RWPE1 (cell line): ENCODE measurements at places on chromosomes 4 and X.

GRCh38 chrX:7127056-7127455 lies 20.5 kb upstream of the STS start:
- no peak for DNase-seq

DNA sequence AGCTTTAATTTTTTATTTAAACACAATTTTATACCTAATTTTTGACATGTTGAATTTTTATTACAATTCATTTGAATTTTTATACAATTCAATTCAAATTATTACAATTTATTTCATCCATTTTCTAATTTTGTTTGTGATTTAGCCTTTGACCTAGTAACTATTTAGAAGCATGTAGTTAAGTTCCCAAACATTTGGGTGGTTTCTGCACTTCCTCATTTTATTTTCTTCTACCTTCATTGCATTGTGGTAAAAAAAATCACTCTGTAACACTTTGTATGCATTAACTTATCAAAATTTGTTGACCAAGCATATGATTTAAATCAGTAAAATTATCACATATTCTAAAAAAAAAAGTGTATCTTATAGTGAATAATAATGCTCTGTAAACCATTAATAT lies 928.9 kb downstream of the ARAP2 start:
- DNase-seq, result no peak

GRCh38 chr4:19728773-19729172 lies 522.9 kb upstream of the SLIT2 start:
- DNase-seq, result no peak

DNA sequence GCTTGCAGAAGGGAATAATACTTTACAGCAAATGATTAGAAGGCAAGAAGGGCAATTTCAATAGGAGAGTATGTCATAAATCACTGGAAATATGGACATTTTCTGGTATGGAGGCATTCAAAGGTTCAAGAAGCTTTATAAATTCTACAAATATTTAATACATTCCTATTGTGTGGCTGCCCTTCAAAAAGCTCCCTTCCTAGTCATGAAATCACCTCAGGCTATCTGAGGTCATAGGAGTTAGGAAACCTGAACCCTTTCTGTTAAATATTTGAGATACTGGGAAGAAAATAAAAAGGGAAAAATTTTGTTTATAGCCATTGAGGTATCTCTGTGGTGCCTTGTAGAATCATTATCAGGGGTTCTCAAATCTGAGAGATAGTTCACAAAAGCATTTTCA lies 316.8 kb upstream of the EMCN start:
- DNase-seq, result no peak

DNA sequence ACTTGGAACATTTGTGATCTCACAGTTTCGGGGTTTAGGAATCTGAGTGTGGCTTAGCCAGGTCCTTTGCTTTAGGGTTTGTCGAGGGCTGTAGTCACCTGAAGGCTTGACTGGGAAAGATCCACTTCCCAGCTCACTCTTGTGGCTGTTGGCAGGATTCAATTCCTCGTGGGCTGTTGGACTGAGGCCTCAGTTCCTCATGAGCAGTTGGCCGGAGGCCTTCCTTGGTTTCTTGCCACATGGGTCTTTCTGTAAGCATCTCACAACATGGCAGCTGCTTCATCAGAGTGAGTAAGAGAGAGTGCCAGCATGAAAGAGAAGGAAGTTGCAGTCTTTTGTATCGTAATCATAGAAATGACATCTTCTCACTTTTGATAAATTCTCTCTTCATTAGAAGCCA lies 11.1 kb downstream of the TXLNG start:
- no peak for DNase-seq

DNA sequence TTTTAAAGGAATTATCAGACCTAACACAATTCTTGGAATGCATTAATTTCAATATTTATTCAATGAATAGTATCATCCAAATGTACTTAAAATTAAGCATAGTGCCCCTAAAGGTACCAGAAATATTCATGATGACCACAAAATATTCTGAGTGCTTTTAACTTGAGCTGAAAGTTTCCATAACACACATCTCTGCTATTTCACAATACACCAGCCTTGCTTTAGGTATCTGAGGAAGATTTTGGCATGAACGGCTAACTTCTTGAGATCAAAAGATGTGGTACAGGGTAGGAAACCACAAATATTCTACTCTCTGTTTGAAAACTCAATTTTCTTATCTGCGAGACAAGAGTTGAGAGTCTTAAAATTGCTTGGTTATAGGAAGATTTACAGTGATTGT lies 538.3 kb upstream of the PCDH7 start:
- DNase-seq, result no peak

- DNase-seq, result no peak
Measured at GRCh38 chr4:107799669-107800450, 24.9 kb upstream of the SGMS2 start.

- no peak for DNase-seq
Measured at GRCh38 chr4:118318931-118319330, 33.9 kb downstream of the PRSS12 start.

GRCh38 chrX:45986971-45987370 lies 558.2 kb downstream of the ZNF674 start:
- no peak for DNase-seq
